ENCODE measurements at places on chromosomes 7 and 10. TPM values are rescaled to one million over a fixed set of nuclear protein-coding genes. Genes with fewer than 3 reads are reported as not detected.

Gene CYP26C1
- not detected for total RNA-seq

Gene GPRIN2
- total RNA-seq: not detected

Gene HHEX
- total RNA-seq: 26.5 TPM

Gene COL1A2
- total RNA-seq: 186 TPM

Gene NME8
- not detected for total RNA-seq

Gene LIPF
- not detected for total RNA-seq

Gene TPST1
- 36.8 TPM for total RNA-seq

DNA sequence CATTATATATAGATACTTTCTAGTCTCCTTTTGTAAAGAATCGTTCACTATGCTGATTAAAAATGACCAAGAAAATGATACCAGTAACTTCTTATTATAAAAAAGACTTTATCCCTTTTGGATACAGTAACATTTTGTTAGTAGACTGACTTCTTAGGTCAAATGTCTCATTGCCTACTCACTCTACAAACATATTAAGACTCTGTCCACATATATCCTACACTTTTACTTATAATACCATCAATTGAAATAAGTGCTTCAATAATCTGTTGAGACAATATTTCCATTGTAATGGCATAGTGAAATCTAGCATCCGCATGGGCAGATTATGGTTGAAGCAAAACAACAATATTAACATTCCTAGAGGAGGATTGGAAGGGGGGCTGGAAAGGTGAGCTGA lies 180.6 kb downstream of the ARL4A start:
- no peaks in the 10 kb centered on the region for H3K4me1 ChIP-seq
- no peak overlapping the region for H3K27ac ChIP-seq
- no peaks in the 10 kb centered on the region for H3K27me3 ChIP-seq
- no peak overlapping the region for H3K4me3 ChIP-seq

DNA sequence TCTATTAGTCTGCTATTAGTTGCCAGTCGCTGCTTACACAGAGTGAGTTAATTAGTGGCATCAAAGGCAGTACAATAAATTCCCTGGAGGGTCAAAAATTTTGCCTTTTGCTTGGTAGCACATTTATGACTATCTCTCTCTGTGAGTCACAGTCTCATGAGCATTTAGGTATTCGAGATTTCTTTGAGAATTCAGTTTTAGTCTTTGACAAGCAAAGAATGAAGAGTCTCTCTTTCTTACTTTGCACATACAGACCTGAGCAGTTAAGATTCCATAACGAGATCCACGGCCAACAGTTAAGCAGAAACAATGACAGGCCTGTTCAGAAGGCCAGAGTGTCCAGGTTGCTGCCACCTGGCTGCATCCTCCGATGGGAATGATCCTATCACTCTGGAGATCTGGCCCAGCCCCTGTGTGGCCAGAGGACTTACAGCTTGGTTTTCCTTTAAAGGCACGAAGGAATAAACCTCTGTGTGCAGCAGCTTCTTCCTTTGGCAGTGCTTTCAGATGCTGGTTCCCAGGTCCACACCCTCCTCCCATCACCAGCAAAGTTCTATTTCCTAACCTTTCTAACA lies 80.6 kb downstream of the GLI3 start:
- no peaks in the 10 kb centered on the region for H3K36me3 ChIP-seq
- H3K4me3 ChIP-seq: no peak overlapping the region
- H3K4me1 ChIP-seq: no peaks in the 10 kb centered on the region
- no peak for DNase-seq
- H3K27me3 ChIP-seq: no peaks in the 10 kb centered on the region

- no peak for DNase-seq
- H3K36me3 ChIP-seq: no peaks in the 10 kb centered on the region
- H3K4me3 ChIP-seq: no peak overlapping the region
Observed at GRCh38 chr7:8094164-8095140, 125.9 kb downstream of the GLCCI1 start.

GRCh38 chr7:1493571-1493970 lies 10.6 kb downstream of the INTS1 start:
- no peaks in the 10 kb centered on the region for H3K36me3 ChIP-seq
- no peak overlapping the region for H3K27ac ChIP-seq
- H3K4me3 ChIP-seq: no peak overlapping the region
- H3K27me3 ChIP-seq: no peaks in the 10 kb centered on the region
- no peaks in the 10 kb centered on the region for H3K4me1 ChIP-seq
- DNase-seq: no peak

DNA sequence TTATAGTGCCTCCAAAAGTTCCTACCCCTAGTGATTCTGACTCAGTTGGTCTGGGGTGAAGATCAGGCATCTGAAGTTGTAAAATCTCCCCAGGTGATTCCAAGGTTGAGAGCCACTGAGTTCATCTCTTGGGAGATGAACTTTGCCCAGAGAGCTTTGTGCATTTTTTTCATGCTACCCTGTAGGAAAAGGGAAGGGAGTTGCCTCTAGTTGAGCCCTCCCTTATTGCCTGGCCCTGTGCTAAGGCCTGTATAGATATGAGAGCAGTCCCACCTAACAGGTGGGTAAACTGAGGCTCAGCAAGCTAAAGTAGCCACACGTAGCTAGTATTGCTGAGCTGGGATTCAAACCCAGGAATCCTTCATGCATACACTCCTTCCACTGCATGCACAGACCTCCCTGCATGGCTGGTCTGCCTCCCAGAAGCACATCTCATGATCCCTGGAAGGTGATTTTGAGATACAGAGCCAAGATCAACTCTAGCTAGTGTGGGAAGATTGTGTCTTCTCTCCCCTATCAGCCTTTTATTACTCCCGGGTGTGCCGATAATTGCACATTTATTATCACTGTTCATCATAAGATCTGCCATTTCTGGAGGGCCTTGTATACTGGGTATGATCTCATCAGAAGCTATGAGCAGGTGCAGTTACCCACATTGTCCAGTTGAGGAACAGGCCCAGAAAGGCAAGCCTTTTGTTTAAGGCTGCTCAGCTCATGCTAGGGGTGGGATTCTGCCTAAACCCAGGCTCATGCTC lies 47.0 kb downstream of the TBATA start:
- H3K4me1 ChIP-seq: peaks cover 3% of the 10 kb centered on the region
- H3K27ac ChIP-seq: no peak overlapping the region
- H3K4me3 ChIP-seq: no peak overlapping the region

GRCh38 chr10:8262317-8262716 lies 207.8 kb downstream of the GATA3 start:
- no peak overlapping the region for H3K4me3 ChIP-seq
- no peaks in the 10 kb centered on the region for H3K4me1 ChIP-seq
- no peak overlapping the region for H3K27ac ChIP-seq

GRCh38 chr7:121002-121785 lies 71.2 kb upstream of the FAM20C start:
- no peaks in the 10 kb centered on the region for H3K36me3 ChIP-seq
- no peak overlapping the region for H3K4me3 ChIP-seq
- DNase-seq: no peak

- no peak overlapping the region for H3K4me3 ChIP-seq
- no peaks in the 10 kb centered on the region for H3K36me3 ChIP-seq
- H3K4me1 ChIP-seq: no peaks in the 10 kb centered on the region
- no peaks in the 10 kb centered on the region for H3K27me3 ChIP-seq
Observed at GRCh38 chr10:67280405-67280804, 354.6 kb downstream of the LRRTM3 start.

- DNase-seq: no peak
- H3K27me3 ChIP-seq: no peaks in the 10 kb centered on the region
- no peaks in the 10 kb centered on the region for H3K36me3 ChIP-seq
- no peak overlapping the region for H3K27ac ChIP-seq
Observed at GRCh38 chr7:148486937-148487336, 103.6 kb upstream of the C7orf33 start.

DNA sequence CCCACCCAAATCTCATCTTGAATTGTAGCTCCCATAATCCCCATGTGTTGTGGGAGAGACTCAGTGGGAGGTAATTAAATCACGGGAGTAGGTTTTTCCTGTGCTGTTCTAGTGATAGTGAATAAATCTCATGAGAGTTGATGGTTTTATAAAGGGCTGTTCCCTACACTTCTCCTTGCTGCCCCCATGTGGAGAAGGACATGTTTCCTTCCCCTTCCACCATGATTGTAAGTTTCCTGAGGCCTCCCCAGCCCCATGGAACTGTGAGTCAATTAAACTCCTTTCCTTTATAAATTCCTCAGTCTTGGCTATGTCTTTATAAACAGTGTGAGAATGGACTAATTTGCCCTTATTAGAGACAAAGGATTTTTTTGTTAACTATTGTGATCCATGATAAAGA lies 48.5 kb upstream of the MKX start:
- no peak for DNase-seq
- H3K4me1 ChIP-seq: no peaks in the 10 kb centered on the region
- H3K36me3 ChIP-seq: no peaks in the 10 kb centered on the region
- no peaks in the 10 kb centered on the region for H3K27me3 ChIP-seq

DNA sequence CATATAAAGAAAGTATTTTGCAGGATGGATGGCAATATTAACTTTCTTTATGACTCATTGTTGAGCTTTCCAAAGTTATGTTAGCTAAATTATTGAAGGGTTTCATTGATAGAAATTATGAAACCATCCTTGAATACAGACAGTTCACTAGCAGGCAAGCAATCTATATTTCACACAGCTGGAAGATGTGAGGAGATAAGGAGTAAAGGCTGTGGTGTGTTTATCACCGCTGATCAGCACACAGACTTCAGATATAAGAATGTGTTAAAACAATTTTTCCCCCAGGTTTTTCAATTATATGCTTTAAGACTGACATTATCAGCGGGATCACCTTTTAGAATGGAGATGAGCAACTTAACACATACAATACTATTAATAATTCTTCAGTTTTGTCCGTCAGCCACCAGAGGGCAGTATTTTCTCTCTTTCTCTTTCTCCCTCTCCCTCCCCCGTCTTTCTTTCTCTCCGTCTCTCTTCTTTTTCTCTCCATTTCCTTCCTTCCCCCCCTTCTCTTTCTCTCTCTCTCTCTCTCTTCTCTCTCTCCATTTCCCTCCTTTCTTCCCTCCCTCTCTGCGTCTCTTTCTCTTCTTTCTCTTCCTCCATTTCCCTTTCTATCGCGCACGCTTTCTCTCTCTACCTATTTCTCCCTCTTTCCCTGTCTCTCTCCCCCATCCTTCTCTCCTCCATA lies 62.9 kb upstream of the FAM171A1 start:
- no peaks in the 10 kb centered on the region for H3K27me3 ChIP-seq
- DNase-seq: no peak
- H3K27ac ChIP-seq: no peak overlapping the region
- peak overlapping the region; percentile 31 for H3K4me3 ChIP-seq
- no peaks in the 10 kb centered on the region for H3K4me1 ChIP-seq

GRCh38 chr10:22341190-22341925 lies 3.9 kb upstream of the SPAG6 start:
- H3K27me3 ChIP-seq: peaks cover 79% of the 10 kb centered on the region
- no peak for DNase-seq
- H3K27ac ChIP-seq: no peak overlapping the region

DNA sequence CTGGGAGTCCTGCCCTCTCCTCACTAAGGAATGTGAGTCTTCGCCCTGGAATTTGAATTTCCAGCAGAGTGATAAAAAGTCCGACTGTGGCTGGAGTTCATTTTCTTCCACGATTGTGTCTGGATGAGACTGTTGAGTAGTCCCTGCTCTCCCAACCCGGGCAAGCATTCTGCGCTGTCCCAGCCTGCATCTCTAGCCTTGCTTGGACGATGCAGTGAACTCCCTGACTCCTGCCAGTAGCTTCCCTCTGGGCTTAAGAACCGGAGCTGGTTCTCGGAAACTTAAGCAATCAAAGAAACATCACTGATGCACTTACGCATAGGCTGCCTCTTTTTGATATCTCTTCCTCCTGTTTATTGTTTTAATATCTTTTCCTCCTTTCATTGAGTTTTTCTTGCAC lies 116.0 kb upstream of the FZD8 start:
- no peaks in the 10 kb centered on the region for H3K4me1 ChIP-seq
- H3K27ac ChIP-seq: no peak overlapping the region
- no peaks in the 10 kb centered on the region for H3K36me3 ChIP-seq
- H3K27me3 ChIP-seq: no peaks in the 10 kb centered on the region

GRCh38 chr10:67664942-67665341 lies 31.1 kb downstream of the CTNNA3 start:
- H3K4me1 ChIP-seq: no peaks in the 10 kb centered on the region

GRCh38 chr10:103763374-103764202 lies 91.8 kb downstream of the SH3PXD2A start:
- H3K27ac ChIP-seq: peak overlapping the region; percentile 61
- H3K4me3 ChIP-seq: no peak overlapping the region
- peak; percentile 42 for DNase-seq
- no peaks in the 10 kb centered on the region for H3K27me3 ChIP-seq
- H3K4me1 ChIP-seq: no peaks in the 10 kb centered on the region
- no peaks in the 10 kb centered on the region for H3K36me3 ChIP-seq

DNA sequence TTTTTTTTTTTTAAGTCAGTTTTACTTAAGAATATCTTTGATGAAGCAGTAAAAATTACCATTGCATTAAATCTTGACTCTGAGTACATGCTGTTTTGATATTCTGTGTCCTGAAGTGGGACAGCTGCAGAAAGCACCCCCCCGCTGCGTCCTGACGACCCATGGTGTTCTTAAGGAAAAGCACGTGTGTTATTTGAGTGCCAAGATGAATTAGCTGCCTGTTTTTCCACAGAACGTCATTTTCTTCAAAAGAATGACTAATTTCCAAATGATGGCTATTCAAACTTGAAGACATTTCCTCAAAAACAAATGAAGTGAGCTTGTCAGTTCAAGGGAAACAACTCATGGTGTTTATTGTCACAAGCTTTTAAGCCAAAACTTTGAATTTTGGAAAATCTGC lies 45.9 kb downstream of the CREM start:
- H3K27me3 ChIP-seq: no peaks in the 10 kb centered on the region
- peak; percentile 60 for DNase-seq
- H3K4me1 ChIP-seq: peaks cover 17% of the 10 kb centered on the region
- H3K27ac ChIP-seq: no peak overlapping the region
- H3K36me3 ChIP-seq: no peaks in the 10 kb centered on the region
- no peak overlapping the region for H3K4me3 ChIP-seq

DNA sequence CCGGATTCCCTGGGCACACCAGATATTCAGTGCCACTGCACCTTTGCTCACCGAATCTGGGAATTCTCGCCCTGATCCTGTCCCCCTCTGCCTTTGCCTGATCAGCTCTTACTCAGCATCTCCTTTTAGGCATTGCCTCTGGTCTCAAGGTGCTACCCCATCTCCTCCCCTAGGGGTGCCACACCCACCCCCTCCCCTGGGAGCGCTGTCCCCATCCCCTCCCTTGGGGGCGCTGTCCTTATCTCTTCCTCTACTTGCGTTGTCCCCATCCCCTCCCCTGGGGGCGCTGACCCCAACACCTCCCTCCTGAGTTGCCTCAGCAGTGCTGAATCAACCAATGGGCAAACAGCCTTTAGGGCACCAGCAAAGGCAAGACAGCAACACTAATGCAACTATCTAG lies 686.9 kb upstream of the FOXK1 start:
- H3K36me3 ChIP-seq: no peaks in the 10 kb centered on the region
- no peak for DNase-seq
- no peak overlapping the region for H3K4me3 ChIP-seq
- H3K27me3 ChIP-seq: peaks cover 6% of the 10 kb centered on the region
- no peaks in the 10 kb centered on the region for H3K4me1 ChIP-seq

DNA sequence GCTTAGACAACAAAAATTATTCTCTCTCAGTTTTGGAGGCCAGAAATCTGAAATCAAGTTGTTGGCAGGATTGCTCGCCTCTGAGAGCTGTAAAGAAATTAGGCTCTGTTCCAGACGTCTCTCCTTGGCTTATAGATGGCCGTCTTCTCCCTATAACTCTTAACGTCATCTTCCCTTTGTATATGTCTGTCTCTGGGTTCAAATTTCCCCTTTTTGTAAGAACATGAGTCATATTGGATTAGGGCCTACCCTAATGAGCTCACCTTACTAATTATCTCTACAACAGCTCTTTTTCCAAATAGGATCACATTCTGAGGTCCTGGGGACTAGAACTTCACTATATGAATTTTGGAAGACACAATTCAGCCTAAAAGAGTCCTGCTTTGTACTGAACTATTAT lies 22.4 kb downstream of the GALNTL5 start:
- no peaks in the 10 kb centered on the region for H3K36me3 ChIP-seq
- no peaks in the 10 kb centered on the region for H3K4me1 ChIP-seq
- H3K27ac ChIP-seq: no peak overlapping the region
- H3K4me3 ChIP-seq: no peak overlapping the region
- no peak for DNase-seq
